ENCODE measurements at places on chromosomes 7 and 10.

DNA sequence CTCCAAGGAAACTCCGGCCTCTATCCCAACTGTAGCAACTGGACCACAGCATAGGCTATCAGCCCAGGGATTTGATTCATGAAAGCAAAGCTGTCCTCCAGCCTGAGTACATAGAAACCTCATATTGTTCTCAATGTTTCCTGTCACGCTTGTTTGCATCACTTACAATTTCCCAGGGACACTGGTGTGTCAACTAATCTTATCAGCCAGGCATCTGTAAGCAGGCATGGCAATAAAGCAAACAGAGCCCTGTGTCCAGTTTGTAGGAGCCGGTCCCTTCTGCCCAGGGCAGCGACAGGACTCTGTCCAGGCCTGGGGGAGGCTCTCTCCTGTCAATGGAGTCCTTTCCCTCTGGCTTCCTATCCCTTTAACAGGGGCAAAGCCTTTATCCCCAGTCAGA is 23.0 kb upstream of the CDHR3 start:
- no peak for DNase-seq

DNA sequence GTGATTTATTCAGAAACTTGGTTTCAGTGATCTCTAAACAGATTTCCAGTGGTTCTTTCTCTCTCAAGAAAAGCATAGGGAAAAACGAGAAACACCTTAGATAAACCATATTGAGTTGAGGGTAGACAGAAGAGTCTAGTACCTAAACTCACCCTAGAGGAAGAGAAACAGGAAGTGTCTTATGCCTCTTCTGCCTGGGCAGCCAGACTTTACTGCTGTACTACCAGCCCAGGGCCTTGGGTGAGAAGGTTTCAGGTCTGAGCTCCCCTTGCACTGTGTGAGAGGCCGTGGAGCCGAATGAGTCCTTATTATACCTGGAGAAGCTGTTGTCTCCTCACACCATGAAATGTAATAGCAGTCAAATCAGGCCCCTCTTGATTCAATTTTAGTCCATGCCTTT is 18.2 kb downstream of the HIF1AN start:
- no peak for DNase-seq

DNA sequence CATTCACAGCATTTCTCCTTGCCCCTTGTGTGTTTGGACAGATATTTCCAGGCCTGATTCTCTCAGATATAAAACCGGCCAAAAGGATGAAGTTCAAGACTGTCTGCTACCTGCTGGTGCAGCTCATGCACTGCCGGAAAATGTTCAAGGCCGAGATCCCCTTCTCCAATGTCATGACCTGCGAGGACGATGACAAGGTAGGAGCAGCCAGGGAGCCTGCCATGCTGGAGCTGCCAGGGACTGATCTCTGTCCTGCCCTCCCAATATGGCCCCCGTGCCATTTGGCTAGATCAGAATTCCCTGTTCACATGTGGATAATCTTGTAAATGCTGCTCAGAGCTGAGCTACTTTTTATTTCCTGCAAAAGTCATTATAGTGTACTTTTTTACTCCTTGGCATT is 87.8 kb downstream of the ADCY1 start:
- no peak for DNase-seq

GRCh38 chr10:5665373-5666007 is 905 bp downstream of the ASB13 start:
- DNase-seq = no peak

- DNase-seq = no peak
Observed at GRCh38 chr7:78225534-78225933, 427.0 kb downstream of the PHTF2 start.

- DNase-seq = no peak
Observed at GRCh38 chr10:121500701-121501332, 97.4 kb downstream of the FGFR2 start.

DNA sequence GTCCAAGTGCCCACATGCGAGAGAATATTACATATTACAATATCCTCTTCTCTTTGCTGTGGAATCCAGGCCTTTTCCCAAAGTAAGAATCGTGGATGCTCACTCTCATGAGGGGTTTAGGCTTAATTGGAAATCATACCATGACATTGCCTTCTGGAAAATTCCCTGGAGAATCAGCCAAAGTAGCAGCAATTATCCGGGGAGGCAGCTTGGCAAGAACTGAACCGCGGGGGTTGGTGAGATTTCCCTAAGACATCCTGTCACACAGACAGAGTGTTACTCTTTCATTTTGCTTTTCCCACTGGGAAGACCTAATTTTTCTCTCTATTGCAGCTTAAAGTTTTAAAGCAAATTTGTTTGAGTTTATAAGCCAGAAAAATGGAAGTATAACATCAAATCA is 463.6 kb upstream of the DPP6 start:
- DNase-seq = no peak
